Suprapubic skin (tissue), 4 donors: ENCODE measurements at places on chromosomes 12 and 14.

- DNase-seq: no peak
Observed at GRCh38 chr14:97077253-97077653, 280.1 kb downstream of the VRK1 start.

GRCh38 chr14:55773984-55774545, 194.1 kb downstream of the KTN1 start:
- DNase-seq: no peak

DNA sequence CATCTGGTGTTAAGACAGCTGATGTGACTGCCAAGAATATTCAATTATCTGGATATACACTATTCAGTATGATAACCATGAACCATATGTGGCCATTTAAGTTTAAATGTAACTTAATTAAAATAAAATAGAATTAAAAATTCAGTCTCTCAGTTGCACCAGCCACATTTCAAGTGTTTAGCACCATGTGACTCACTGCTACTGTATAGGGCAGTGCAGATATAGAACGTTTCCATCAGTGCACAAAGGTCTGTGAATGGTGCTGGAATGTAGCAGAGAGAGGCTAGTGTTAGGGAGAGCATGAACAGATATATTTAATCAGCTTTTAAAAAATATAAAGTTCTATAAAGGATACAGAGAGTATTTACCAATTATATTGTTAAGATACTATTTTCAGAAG, 28.7 kb downstream of the ARID4A start:
- no peak for DNase-seq

DNA sequence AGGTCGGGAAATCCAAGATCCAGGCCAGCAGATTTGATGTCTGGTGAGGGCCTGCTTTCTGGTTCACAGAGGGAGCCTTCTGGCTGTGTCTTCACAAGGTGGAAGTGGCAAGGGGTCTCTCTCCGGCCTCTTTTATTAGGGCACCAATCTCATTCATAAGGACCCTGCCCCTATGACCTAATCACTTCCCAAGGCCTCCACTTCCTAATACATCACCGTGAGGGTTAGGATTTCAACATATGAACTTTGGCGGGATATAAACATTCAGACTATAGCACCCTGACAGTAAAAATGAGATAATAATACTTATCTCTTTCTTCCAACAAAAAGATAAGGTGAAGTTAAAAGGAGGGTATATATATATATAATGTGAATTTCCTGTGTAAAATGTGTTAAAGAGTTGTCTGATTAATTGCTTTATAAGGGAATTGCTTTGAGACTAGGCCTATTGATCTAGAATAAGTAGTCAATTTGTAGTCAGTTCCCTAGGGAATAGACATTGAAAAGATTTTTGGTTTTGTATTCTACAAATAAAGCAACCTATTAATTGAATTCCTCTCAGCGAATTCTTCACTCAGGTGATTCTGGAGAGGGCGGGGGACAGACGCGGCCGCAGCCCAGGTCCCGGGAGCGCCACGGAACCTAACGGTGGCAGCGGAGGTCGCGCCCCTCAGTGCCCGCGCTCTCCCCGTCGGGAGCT, 516 bp upstream of the LGALS3 start:
- no peak for DNase-seq
